M059J (cell line): ENCODE measurements at places on chromosomes 7 and 10.

DNA sequence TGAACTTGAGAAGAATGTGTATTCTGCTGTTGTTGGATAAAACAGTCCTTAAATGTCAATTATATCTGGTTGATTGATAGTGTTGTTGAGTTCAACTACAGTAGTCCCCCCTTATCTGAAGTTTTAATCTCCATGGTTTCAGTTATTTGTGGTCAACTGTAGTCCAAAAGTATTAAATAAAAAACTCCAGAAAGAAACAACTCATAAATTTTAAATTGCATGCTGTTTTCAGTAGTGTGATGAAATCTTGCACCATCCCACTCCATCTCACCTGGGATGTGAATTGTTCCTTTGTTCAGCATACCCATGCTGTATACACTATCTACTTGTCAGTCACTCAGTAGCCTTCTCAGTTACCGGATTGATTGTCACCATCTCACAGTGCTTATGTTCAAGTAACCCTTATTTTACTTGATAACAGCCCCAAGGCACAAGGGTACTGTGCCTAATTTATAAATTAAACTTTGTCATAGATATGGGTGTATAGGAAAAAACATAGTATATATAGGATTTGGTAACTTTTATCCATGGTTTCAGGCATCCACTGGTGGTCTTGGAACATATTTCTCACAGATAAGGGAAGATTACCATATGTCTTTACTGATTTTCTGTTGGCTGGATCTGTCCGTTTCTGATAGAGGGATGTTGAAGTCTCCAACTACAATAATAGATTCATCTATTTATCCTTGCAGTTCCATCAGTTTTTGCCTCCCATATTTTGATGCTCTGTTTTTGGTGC is 57.1 kb downstream of the AOAH start:
- DNase-seq, result peak; percentile 86

GRCh38 chr10:13376746-13377145 is 28.7 kb upstream of the SEPHS1 start:
- DNase-seq, result no peak

- DNase-seq, result peak; percentile 35
Measured at GRCh38 chr7:12759151-12759550, 71.7 kb downstream of the ARL4A start.

GRCh38 chr7:44791278-44792219 is 4.9 kb upstream of the PPIA start:
- DNase-seq, result peak; percentile 70

GRCh38 chr10:69093933-69094332 is 6.0 kb downstream of the SRGN start:
- DNase-seq, result peak; percentile 46
